ENCODE measurements at places on chromosomes 7 and 10.

GRCh38 chr7:83857691-83858090, 208.8 kb upstream of the SEMA3E start:
- DNase-seq = no peak

GRCh38 chr7:47088329-47089067, 493.4 kb downstream of the TNS3 start:
- peak; percentile 31 for DNase-seq

DNA sequence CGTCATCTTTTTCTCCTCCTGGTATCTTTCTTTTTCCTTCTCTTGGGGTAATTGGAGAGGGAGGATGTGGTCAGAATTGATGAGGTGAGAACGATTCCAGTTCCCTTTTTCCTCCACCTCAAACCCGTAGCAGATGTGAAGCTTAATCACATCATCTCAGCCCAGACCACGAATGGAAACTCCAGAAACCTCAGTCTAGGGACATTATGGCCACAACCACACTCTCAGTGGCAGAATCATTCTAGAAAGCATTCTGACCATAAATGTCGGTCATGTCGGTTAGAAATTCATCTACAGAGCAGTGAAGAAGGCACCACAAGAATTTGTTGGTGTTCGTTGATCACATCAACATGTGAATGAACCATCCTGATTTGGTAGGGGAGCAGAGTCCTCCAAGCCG, 78.7 kb downstream of the GATA3 start:
- DNase-seq = no peak

GRCh38 chr7:3588341-3588740, 287.3 kb downstream of the SDK1 start:
- no peak for DNase-seq
